Vagina (tissue), 2 donors: ENCODE measurements at places on chromosomes 3 and 15.

GRCh38 chr15:90212221-90213098 lies 11.3 kb downstream of the SEMA4B start:
- no peak for DNase-seq

DNA sequence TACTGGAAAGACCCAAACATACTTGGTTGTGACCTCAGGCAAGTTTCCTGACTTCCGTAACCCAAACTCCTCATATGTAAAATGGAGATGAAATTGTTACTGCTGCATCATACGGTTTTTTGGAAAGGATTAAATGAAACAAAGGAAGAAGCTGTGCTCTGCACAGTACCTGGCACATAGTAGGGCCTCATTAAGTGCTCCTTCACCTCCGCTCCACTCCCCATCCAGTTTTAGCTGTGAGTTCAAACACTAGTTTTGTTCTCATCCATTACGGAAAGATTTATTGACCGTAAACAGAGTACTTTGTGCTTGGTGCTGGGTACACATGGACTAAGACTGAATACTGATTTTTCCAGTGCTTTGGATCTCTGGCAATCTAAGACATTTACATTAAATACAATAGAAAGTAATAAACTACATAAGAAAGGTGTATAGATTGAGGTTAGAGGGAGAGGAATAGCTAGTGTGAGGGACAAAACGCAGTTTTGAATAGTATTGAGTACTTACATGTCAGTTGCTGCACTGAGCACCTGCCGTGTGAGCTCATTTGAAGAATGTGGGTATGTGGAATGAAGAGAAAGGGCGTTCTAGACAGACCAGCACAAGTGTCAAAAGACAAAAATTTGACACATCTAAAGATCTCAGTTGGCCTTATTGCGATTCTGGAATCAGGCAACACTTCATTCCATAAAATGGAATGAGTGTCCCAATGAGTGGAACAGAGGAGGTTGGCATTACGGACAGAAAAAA lies 594 bp upstream of the ICE2 start:
- DNase-seq, result no peak

GRCh38 chr3:180036671-180037455 lies at the start of gene PEX5L:
TSS of gene PEX5L (minus strand) at chr3:180036937. CDS start at chr3:180036599, 338 bp downstream.
- DNase-seq, result no peak

GRCh38 chr3:96959474-96959873 lies 145.1 kb downstream of the EPHA6 start:
- no peak for DNase-seq

DNA sequence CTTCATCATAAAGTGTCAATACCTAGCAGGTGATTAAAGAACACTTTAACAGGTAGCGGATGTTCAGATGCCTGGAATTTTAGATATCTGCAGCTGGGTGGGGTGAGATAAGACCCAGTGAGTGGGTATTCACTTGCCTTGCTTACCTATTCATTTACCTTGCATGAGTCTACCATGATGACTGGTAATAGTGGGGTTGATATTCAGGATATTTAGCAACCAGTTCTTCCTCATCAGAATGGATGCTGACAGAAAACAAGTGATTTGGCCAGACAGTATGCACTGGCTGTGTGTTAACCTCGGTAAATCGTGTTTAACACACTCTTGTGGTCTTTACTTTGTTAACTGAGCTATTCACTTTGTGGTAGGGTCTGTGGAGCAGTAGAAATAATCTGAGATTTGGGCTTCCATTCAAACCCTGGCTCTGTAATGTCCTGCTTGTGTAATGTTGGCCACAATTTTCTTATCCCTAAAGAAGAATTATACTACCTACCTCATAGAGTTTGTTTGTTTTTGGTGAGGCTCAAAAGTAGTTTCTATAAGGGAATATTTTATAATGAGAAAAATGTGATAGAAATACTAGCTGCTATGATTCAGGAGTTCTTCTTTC lies 391.9 kb upstream of the TBL1XR1 start:
- no peak for DNase-seq

DNA sequence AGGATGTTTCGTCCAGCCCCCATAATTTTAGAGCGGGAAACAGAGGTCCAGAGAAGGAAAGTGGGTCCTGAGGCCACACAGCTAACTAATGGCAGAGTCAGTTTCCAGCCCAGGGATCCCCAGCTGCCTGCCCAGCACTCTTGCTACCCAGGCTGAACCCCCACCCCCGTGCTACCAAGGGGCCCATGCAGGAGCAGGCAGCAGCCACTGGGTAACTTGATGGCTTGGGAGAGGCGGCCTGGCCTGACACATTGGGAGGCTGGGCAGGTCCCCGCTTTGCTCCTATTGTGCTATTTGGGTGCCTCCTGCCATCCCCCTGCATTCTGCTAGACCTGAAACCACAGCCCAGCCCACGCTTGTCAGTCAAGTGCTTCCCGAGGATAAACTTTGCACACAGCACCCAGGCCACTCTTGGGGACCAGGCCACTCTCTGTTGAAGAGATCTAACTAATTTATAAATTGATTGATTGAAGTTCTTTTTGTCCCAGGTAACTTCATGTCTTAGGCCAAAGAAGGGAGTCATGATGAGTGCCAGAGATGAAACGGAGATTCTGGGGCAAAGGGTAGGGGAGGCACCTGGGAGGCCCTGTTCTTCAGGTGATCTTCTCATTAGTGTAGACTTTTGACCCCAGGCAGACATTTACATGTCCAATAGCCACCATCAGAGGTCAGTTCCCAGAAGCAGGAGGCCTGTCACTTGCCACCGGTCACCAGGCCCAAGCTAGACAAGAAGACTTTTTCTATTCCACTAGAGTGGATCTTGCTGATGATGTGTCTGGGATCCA lies 7.0 kb downstream of the PAK6 start:
- no peak for DNase-seq

- no peak for DNase-seq
Measured at GRCh38 chr3:30311781-30312180, 294.6 kb upstream of the TGFBR2 start.

DNA sequence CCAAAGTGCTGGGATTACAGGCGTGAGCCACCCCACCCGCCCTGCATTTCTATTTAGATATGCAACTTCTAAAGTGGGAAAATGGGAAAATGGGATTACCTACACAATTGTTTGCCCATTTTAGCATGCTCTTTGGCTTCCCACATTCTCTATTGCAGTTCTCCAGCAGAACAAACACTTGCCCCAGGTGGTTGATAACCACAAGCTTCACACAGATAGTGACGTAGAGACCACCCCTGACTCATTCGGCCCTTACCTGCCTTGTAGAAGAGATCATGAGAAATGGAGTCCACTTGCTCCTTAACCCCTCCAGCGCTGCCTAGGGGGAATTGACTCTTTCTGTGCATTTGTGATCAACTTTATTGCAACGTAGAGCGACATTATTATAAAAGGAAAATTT lies 83.2 kb upstream of the RAP2B start:
- DNase-seq, result no peak

- DNase-seq, result no peak
Measured at GRCh38 chr3:133506215-133506901, 67.1 kb upstream of the CDV3 start.

- DNase-seq, result no peak
Measured at GRCh38 chr3:31132132-31132769, 237.8 kb upstream of the GADL1 start.

GRCh38 chr3:43670635-43671522 lies 19.9 kb upstream of the ABHD5 start:
- DNase-seq, result no peak

DNA sequence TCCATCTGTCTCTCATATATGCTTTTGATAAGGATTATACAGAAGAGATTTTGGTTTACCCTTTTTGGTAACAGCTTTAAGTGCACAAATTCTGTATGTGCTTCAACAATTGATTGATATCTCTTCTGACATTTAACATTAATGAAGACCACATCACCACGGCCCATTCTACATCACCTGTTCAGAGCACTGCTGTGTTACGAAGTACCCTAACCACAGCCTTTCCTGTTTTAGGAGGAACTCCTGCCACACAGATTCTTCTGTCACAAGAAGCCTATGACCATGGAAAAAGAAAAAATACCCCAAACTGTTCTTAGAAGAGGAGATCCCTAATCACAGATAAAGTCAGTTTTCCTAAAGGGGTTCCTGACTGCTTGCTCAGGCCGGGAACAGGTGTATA lies 170.1 kb downstream of the NSUN3 start:
- no peak for DNase-seq

- DNase-seq, result no peak
Measured at GRCh38 chr3:149245738-149246451, 24.3 kb upstream of the CP start.

- no peak for DNase-seq
Measured at GRCh38 chr3:124761250-124761796, 31.1 kb downstream of the UMPS start.

DNA sequence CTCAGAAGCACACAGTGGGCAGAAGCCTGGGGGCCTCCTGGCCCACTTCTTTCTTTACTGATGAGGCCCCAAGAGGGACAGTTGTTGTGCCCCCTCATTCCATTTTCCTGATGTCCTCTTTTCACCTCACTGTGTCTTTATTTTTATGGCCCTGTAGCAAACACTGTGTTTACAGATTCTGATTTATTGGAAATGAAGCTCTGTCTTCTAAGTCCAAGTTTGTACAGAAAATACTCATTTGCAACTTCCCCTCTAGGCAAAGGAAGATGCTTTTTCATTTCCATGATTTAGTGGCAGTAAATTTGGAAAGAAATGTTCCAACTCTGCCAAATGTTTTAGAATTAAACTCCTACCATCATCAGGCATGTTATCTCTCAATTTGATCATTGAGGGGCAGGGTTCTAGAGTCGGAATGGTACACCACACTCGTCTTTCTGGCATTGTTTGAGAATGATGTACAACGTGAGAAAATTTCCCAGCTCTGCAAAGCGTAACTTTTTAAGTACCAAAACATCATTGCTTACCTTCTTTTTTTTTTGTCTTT lies 129.7 kb downstream of the ARNT2 start:
- no peak for DNase-seq

- no peak for DNase-seq
Measured at GRCh38 chr3:64677961-64678716, 9.7 kb downstream of the ADAMTS9 start.

- no peak for DNase-seq
Measured at GRCh38 chr3:64266065-64266931, 41.0 kb upstream of the PRICKLE2 start.
